ENCODE measurements at places on chromosomes 7 and 10.
A peak's percentile ranks its signal among the peaks of the same experiment; 100 is the strongest.

GRCh38 chr7:30434140-30434799 is 44.3 kb downstream of the NOD1 start:
- DNase-seq, result no peak

GRCh38 chr7:33644489-33644888 is 260.9 kb upstream of the BMPER start:
- no peak for DNase-seq

DNA sequence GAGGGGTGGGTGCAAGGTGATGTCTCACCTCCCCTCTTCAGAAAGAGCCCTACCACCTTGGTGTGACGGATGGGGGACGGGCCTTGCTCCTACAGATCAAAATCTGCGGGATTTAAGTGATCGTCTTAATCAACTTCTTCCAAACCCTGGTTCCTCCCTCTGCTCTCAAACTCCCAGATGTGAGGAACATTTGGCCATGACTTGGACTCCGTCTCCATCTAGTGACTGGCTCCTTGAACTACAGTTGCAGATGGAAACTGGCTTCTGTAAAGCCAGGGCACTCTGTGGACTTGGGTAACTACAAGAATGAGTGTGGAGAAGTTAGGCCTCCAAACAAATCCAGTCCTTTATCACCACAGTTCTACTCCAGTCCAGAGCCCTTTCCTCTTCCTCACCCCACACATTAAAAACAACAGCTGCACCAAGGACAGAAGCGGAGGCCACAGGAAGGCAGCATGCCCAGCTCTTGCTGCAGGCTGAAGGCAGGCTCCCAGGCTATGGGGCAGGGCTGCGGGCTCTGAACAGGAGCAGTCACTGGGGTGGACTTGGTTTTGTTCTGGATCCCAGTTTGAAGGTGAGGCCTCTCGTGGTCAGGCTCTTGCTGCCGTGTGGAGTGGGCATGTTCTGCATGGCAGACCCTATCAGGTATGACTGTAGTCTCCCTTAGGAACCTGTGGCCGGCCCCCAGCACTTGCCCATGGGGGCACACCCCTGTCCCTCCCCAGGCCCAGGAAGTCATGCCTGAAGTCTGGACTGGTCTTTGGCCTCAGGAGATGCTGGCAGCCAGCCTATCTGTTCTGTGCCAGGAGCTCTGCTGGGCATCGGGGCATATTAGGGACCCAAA is 79.4 kb downstream of the VWC2 start:
- peak; percentile 33 for DNase-seq

DNA sequence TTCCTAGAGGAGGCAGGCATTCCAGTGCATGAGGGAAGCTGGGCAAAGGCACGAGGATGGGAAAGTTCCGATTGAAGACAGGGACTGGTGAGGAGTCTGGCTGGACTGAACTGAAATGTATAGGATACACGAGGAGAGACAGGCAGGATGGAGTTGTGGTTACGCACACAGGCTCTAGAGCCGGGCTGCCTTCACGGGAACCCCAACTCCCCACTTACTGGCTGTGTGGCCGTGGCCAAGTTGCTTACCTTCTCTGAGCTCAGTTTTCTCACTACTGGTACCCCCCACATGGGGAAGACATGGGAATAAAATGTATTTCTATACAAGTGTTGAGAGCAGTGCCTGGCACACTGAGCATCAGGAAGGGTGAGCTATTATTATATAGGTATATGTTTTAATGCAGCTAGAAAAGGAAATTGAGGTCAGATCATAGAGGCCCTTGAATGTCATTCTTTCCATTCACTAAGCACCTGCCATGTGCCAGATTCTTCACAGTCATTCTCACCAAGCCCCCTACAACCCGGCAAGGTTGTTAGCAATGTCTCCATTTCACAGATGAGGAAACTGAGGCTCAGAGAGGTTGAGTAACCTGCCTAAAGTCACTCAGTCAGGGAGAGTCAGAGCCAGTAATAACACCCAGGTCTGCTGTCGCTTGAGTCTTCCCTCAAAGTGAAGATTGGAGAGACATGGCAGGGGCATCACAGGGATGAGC is 9.7 kb downstream of the CHST3 start:
- no peak for DNase-seq

DNA sequence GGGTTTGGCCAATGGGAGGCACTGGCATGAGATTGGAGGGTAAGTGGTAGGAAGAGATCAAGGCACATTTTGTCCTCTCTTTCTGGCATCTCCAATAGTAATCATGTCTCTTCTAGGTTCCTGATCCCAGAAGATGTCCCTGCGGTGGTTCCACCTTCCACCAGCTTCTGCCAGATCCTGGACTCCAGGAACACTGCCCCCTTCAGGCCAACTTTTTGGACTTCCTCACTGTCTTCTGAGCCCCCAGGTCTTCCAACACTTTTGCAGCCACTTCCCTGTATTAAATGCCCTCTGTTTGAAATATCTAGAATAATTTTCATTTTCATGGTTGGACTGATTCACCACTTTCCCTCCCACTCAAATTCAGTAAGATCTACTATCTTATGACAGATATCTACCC is 60.9 kb downstream of the BAMBI start:
- peak; percentile 5 for DNase-seq

DNA sequence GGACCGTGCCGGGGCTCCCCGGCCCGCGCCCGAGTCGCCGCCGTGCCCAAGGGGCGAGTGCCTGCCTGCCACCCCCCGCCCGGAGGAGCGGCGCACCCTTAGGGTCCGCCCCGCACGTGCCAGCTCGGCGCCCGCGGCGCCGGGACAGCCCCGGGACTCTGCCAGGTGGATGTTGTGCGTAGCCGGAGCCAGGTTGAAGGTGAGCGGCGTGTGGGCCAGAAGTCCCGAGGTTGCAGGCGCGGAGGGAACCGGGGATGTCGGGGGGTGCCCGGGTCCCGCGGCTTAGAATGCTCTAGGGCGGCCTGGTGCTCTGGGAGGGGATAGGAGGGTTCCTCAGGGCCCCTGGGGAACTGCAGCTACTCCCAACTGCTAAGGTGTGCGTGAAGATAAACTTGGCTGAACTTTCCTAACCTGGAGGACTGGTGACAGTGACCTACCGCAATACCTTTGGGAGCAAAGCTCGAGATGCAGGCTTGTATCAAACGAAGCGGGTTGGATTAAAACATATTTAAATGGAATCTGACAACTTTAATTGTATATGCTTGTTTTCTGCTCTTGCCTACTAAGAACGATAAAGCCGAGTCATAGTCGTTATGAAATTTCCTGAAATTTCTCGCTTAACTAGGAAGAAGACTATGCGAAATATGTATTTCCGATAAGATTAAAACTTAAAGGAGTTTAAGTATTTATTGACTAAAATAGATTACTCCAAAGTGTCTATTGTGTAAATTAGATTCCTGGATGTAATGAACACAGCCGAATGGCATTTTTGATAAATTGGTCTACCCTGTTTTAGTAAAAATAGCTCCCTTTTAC is at the start of gene CUX1:
CUX1 (plus strand) TSS at position 156 of the 816 bp plus-strand sequence; CDS start at position 170, 14 bp downstream.
- DNase-seq, result peak; percentile 37

- DNase-seq, result no peak
Measured at GRCh38 chr7:68770649-68771048, 827.6 kb upstream of the AUTS2 start.

DNA sequence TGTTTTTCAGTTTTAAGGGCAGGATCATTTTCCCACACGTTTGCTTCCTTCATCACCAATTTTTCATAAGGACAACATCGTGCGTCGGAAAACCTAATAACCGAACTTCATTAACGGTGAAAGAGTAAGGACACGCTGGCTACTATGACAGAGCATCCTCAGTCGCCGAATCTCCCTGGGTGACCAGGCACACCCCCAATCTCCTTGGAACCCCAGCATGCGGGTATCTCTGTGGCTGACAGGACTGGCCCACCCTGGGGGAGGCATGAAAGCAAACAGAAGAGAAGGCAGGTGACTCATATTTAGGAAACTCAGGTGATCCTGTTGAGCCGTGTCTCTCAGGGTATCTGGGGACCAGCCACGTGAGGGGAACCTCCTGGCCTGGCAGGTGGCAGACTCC is 134.2 kb downstream of the DIP2C start:
- DNase-seq, result no peak

DNA sequence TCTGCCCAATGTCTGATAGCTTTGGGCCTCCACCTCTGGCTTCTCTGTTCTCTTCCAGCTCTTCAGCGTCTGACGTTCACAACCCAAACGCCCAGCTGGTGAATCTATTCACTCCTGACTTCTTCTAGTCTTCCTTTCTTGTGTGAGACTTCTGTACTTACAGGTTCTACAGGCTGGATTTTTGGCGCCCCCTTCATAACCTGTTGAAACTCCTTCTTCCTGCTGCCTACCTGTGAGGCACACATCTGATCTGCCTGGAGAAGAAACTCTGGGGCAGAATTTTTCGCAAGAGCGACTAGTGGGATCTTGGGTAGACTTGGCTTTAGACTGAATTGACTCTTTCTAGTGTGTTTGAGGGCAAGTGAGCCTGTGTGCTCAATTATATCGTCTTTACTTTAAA is 249.3 kb downstream of the REEP3 start:
- DNase-seq, result no peak

- no peak for DNase-seq
Measured at GRCh38 chr10:58574058-58574457, 61.4 kb downstream of the BICC1 start.

DNA sequence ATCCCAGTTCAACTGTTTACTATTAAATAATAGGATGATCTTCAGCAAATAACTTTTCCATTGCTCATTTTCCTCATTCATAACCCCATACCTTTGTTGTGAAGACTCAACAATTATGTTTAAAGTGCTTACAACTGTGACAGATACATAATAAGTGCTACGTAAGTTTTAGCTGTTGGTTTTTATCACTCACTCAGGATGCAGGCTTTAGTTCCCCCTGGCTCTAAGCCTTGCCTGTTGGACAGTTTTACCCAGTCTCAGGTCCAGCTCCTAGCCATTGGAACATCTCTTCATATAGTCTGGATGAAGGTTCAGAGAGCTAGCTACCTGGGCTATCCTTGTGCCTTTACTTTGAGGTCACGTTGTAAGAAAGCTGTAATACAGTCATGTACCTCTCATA is 353.2 kb downstream of the CRPPA start:
- DNase-seq, result no peak

- DNase-seq, result no peak
Measured at GRCh38 chr10:28082316-28082715, 83.4 kb upstream of the ODAD2 start.

DNA sequence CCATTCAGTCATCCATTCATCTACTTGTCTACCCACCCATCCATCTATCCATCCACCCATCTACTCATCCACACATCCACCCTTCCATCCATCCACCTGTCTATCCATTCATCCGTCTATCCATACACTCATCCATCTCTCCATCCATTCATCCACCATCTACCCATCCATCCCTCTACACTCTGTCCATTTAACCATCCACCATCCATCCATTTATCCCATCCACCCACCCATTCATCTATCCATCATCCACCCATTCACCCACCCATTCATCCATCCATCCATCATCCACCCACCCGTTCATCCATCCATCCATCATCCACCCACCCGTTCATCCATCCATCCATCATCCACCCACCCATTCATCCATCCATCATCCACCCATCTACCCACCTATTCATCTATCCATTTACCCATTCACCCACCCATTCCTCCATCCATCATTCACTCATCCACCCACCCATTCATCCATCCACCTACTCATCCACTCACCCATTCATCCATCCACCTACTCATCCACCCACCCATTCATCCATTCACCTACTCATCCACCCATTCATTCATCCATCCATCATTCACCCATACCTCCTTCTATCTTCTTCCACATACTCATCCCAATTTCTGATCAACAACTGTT is 39.3 kb upstream of the ELFN1 start:
- no peak for DNase-seq

GRCh38 chr7:157687158-157687557 is 350.4 kb downstream of the DNAJB6 start:
- no peak for DNase-seq

DNA sequence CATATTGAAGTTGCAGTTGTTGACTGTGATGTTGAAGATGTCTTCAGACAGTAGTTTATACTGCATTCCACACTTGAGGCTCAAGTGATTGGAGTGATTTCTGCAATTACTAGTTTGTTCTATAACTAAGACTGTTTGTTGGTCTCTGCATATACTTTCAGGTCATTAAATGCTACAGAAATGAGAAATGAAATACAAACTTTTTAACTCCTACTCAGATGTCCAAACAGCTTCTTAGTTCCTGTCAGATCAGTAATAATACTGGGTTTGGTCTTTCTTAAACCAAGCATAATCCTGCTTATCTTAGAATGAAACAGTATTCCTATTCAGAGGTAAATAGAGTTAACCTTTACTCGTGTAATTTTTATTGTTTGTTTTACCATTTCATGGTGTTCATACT is 115.9 kb downstream of the CCNY start:
- no peak for DNase-seq

DNA sequence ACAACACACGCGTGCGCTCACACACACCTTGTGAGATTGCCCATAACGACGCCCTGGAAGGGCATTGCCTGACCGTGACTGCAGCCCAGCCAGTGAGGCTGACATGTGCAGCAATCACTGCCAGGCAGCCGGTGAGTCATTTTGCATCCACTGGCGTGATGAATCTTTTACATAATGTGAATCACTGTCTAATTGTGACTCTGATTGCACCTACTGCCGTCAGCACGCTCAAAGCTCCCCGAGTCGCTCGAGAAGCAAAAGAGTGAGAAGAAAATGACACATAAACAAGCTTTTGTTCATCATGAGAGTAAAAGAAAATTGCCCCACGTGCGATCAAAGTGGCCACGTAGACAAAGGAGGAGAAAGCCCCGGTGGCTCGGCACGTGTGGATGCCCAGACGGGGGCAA is 117.4 kb upstream of the PFKP start:
- DNase-seq, result no peak

- no peak for DNase-seq
Measured at GRCh38 chr7:73595358-73595757, 17.0 kb upstream of the TBL2 start.

- no peak for DNase-seq
Measured at GRCh38 chr10:15879058-15879457, 18.8 kb upstream of the MINDY3 start.

GRCh38 chr10:15158972-15159371 is 9.5 kb downstream of the NMT2 start:
- no peak for DNase-seq

DNA sequence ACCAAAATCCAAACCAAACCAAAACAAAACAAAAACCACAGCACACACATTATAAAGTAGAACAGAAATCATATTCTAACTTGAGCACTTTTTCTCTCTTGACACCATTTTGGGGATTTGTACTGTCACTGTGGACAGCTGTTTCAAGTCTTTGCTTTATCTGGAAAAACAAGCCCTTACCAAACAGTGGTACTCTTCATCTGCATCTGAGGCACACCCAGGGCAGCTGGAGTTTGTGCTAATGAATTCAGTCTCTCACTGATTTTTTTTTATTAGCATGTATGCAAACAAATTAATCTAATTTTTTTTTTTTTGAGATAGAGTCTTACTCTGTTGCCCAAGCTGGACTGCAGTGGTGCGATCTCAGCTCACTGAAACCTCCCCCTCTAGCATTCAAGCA is 171.4 kb downstream of the RAPGEF5 start:
- no peak for DNase-seq

- no peak for DNase-seq
Measured at GRCh38 chr7:103752995-103753394, 236.5 kb downstream of the RELN start.

GRCh38 chr10:97517778-97518300 is 19.1 kb downstream of the UBTD1 start:
- DNase-seq, result no peak
